Mesothelial cell of epicardium (in vitro differentiated cells): ENCODE measurements at places on chromosomes 3 and 15.

DNA sequence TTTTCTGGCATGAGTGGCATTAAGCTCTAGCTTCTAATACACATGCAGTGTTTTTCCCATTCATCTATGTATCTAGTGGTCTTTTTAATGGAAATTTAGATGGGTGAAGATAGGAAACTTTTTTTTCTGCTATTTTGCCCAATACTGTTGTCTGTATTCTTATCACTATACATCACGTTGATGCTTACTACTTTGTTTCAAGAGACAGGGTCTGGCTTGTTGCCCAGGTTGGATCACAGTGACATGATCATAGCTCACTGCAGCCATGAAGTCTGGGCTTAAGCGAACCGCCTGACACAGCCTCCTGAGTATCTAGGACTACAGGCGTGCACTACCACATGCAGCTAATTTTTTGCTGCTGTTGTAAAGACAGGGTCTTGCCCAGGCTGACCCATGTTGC is 84.6 kb downstream of the PEAK1 start:
- no peaks in the 10 kb centered on the region for H3K27me3 ChIP-seq
- peaks cover 3% of the 10 kb centered on the region for H3K36me3 ChIP-seq
- H3K4me3 ChIP-seq, result no peak overlapping the region

DNA sequence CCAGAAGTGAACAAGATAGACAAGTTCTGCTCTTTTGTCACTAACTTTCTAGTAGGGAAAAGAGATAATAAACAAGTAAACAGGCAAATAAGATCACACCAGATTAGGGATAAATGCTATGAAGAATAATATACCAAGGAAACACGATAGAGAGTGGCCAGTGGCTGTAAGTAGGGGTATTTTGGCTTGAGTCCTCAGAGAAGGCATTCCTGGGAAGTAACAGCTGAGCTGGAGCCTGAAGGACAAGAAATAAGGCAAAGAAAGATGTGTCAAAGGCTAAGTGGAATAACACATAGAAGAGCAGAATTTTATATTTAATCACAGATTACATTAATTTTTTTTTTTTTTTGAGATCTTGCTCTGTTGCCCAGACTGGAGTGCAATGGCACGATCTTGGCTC is 366.2 kb downstream of the ZIC1 start:
- peaks cover 3% of the 10 kb centered on the region for H3K27me3 ChIP-seq
- no peak overlapping the region for H3K27ac ChIP-seq
- no peak overlapping the region for H3K4me3 ChIP-seq
- no peak for DNase-seq
- H3K4me1 ChIP-seq, result peaks cover 3% of the 10 kb centered on the region

- H3K4me3 ChIP-seq, result no peak overlapping the region
- no peaks in the 10 kb centered on the region for H3K27me3 ChIP-seq
- H3K27ac ChIP-seq, result no peak overlapping the region
- no peaks in the 10 kb centered on the region for H3K36me3 ChIP-seq
Measured at GRCh38 chr3:112136959-112137693, 4.1 kb upstream of the GCSAM start.

DNA sequence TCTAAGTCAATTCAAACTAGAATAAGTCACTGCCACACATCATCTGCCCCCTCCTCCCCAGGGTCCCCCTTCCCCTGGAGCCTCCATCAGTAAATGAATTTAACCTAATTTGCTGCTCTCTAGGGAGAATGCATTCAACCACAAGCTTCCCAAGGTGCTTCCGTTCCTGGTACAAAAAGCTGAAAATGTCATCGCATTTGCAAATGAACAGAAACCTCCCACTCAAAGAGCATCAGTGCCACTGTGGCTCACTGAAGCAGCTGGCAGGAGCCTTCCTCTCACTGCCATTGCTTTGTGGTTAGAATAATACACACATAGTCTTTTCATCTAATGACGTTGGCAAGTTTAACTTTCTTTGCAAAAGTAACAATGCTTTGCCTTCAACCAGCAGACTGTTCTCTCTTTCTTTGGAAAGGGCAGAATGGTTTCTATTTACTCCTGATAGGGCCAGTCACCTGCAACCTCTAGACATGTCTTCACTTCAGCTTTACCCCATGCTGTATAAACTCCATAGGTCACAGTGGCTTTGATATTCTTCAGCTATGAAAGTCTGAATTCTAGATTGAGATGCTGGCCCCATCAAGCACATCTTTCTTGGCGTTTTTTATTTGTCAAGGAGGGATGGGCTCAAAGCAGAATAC is 238.1 kb downstream of the CPNE4 start:
- H3K4me1 ChIP-seq, result peaks cover 9% of the 10 kb centered on the region
- no peak overlapping the region for H3K4me3 ChIP-seq
- H3K27me3 ChIP-seq, result peaks cover 36% of the 10 kb centered on the region
- H3K27ac ChIP-seq, result no peak overlapping the region
- DNase-seq, result no peak

- no peak for DNase-seq
- H3K27ac ChIP-seq, result no peak overlapping the region
- H3K36me3 ChIP-seq, result no peaks in the 10 kb centered on the region
- H3K4me1 ChIP-seq, result peaks cover 12% of the 10 kb centered on the region
- H3K4me3 ChIP-seq, result no peak overlapping the region
- H3K27me3 ChIP-seq, result no peaks in the 10 kb centered on the region
Measured at GRCh38 chr3:30313840-30314239, 292.6 kb upstream of the TGFBR2 start.
